Activated naive CD8-positive, alpha-beta T cell treated with anti-CD3 and anti-CD28 coated beads, Interleukin-2, amount 10 ng/mL, durations not matched to agents 7 days and 5 days (primary cell): ENCODE measurements at places on chromosomes 1 and 21.

- H3K36me3 ChIP-seq: peaks cover 10% of the 10 kb centered on the region
- no peak overlapping the region for H3K4me3 ChIP-seq
- H3K27ac ChIP-seq: no peak overlapping the region
- H3K4me1 ChIP-seq: peaks cover 15% of the 10 kb centered on the region
Observed at GRCh38 chr1:173287785-173288184, 80.7 kb upstream of the TNFSF4 start.

GRCh38 chr1:223210788-223211120 is 67.7 kb upstream of the TLR5 start:
- no peak overlapping the region for H3K4me3 ChIP-seq
- no peaks in the 10 kb centered on the region for H3K4me1 ChIP-seq
- H3K36me3 ChIP-seq: no peaks in the 10 kb centered on the region

DNA sequence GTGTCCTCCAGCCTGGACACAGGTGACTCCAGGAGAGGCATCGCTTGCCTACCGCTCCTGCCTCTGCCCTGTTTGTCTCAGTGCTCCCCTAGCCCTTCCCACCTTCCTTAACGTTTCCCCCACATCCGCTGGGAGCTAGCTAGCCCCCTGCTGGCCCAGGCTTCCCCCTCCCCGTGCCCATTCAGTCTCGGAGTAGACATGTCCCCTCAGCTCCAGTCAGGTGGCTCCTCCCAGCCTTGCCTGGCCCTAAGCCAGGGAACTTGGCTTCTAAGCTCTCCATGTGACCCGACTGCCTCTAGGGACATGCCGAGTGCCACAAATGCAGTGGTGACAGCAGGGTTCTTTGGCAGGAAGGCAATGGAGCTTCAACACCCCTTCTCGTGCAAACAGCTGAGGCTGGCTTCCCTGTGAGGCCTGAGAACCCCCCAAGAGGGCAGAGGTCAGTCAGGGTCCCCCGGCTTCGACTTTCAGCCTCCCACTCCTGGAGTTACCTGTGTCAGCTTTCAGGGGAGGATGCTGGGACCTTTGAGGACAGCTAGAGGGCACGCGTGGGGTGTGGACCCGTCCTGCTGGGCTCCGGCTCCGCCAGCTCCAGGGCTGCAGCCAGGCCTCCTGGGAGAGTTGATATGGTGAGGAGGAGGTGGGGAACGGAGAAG is 16.2 kb downstream of the DRAXIN start:
- no peak for DNase-seq
- H3K27me3 ChIP-seq: peaks cover 13% of the 10 kb centered on the region
- peaks cover 5% of the 10 kb centered on the region for H3K4me1 ChIP-seq
- H3K4me3 ChIP-seq: no peak overlapping the region
- no peak overlapping the region for H3K27ac ChIP-seq
- no peaks in the 10 kb centered on the region for H3K36me3 ChIP-seq

DNA sequence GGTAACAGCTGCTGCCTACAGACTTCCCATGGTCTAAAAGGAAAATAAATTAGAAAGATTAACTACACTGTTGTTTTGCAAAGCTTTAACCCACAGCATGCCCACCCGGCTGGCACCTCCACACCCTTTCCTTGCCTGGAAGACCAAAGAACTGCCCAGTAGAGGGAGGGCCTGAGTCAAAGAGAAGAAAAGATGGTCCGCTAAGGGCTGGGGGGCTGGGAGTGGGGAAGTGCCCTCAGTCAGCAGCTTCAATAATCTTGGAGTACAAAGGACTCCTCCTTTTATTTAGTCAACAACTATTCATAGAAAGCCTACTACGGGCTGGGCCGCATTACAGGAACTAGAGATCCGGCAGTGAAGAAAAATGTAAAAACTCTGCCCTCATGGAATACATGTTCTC is 40.6 kb downstream of the ERI3 start:
- no peak overlapping the region for H3K4me3 ChIP-seq
- peaks cover 18% of the 10 kb centered on the region for H3K4me1 ChIP-seq
- DNase-seq: no peak
- H3K27ac ChIP-seq: no peak overlapping the region
- peaks cover 9% of the 10 kb centered on the region for H3K36me3 ChIP-seq

GRCh38 chr1:51916587-51917405 is 38.3 kb upstream of the NRDC start:
- H3K36me3 ChIP-seq: no peaks in the 10 kb centered on the region
- DNase-seq: no peak
- H3K27ac ChIP-seq: no peak overlapping the region
- H3K4me1 ChIP-seq: no peaks in the 10 kb centered on the region

GRCh38 chr1:9250411-9251381 is 16.1 kb downstream of the H6PD start:
- peaks cover 11% of the 10 kb centered on the region for H3K4me1 ChIP-seq
- no peaks in the 10 kb centered on the region for H3K27me3 ChIP-seq
- no peak overlapping the region for H3K4me3 ChIP-seq
- H3K27ac ChIP-seq: no peak overlapping the region
- H3K36me3 ChIP-seq: no peaks in the 10 kb centered on the region
- no peak for DNase-seq

DNA sequence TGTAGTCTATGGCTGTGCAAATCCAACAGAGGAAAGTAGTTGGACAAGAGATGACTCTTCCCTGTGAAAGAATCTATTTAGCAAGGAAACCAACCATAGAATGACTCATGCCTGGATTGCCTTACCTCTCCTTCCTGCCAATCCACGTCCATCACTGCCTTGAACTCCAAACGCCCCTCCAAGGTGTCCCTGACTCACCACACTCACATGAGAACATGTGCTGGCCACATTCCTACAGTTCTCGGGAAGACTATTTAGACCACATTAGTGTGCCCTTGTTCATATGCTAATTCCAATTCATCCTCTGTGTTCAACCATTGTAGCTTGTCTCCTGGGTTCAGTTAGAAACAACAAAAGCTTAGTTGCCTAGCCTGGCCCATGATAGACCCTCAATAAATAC is 157.3 kb downstream of the SLC30A10 start:
- DNase-seq: no peak
- no peaks in the 10 kb centered on the region for H3K36me3 ChIP-seq
- no peaks in the 10 kb centered on the region for H3K4me1 ChIP-seq
- no peaks in the 10 kb centered on the region for H3K27me3 ChIP-seq
